Stimulated activated CD4-positive, alpha-beta T cell treated with anti-CD3 and anti-CD28 coated beads, Interleukin-15, amount 100 ng/mL, for 1 hour (primary cell): ENCODE measurements at places on chromosomes 1 and 21.

DNA sequence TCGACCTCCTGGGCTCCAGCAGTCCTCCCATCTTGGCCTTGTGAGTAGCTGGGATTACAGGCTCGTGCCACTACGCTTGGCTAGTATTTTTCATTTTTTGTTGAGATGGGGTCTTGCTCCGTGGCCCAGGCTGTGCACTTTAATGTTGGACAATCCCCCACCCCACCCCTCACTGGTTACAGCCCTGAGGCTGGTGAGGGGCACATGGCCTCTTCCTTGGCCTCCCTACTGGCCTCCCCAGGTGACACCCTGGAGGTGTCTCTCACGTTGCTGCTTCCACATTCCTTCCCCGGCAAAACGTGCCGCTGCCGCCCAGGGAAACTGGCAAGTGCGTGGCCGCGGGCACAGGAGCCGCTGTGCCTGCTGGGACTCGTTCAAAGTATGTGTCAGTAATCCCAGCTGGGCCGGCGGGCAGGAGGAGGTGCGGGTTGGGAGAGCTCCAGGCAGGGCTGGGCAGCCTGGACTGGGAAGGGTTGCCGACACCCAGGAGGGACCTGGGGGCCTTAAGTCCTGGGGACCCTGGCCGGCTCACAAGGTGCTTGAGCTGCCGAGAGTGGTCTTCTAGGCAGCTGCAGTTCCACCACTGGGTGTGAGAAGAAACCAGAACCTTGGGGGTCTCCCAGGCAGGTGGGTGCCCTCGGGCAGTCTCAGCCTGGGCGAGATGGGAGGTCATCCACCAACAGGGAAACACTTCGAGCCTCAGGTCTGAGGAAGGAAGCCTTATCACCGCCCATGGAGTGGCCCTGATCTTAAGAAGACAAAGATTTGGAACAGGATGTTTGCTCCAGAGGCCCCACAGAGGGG, 6.5 kb downstream of the WNT3A start:
- DNase-seq = no peak

- DNase-seq = no peak
Measured at GRCh38 chr1:205950826-205951549, 7.7 kb upstream of the SLC26A9 start.

DNA sequence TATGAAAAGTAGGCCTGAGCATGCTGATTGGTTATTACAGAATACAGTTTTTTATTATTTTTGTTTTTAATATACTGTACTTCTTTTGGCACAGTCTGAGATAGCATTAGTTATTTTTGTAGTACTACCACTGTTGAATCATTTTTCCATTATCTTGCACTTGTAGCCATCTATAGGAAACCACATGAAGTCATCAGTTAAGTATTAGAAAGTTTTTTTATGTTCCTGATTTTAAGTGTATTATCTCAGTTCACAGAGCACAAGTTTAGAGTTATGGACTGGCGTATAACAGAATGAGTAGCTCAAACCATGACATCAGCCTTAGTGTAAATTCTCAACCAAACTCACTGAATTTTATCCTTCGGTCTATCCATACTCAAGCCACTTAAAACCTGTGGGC, 22.8 kb downstream of the DHX9 start:
- no peak for DNase-seq

- no peak for DNase-seq
Measured at GRCh38 chr1:230375780-230376179, 50.4 kb downstream of the PGBD5 start.

- no peak for DNase-seq
Measured at GRCh38 chr1:36352125-36352909, 28.9 kb upstream of the EVA1B start.
